Stimulated activated CD8-positive, alpha-beta memory T cell treated with anti-CD3 and anti-CD28 coated beads, Interleukin-15, amount 100 ng/mL, for 24 hours (primary cell): ENCODE measurements at places on chromosomes 13 and 19.

GRCh38 chr19:53982001-53982451 lies 9.4 kb upstream of the CACNG6 start:
- no peak for DNase-seq

GRCh38 chr19:49514151-49514550 lies 1.7 kb downstream of the FCGRT start:
- DNase-seq, result no peak

DNA sequence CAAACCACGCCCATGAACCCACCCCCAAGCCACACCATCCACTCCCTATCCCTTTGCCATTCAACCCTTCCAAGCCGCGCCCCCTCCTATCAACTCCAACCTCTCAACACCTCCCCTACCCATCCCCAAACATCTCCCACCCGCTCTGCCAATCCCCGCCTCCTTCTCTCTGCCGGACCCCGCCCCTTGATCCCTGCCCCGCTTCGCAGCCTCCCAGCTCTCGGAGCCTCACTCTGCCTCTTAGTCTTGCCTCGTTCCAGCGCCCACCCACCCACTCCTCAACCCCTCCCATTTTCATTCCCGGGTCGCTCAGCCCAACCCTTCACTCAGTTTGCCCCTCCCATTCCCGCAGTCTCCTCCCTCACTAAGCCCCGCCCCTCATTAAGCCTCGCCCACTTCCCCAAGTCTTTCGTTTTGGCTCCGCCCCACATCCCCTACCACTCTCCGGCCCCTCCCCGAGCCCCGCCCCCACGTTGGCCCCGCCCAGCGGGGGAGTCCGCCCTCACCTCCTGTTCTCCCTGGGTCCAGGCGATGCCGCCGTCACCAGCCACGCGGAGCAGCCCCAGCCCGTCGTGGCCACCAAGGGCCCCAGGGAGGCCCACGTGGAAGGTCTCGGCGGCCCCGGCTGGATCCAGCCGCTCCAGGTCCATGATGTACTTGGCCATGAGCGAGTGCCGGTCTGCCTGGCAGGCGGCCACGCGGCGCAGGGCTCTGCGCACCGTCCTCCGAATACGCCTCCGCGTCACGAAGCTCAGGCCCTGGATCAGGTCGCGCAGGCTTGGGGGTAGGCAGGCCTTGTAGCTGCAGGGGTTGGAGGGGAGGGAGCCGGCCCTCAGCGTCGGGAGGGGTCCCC lies 5.7 kb downstream of the JAK3 start:
- DNase-seq, result no peak

- no peak for DNase-seq
These were observed 159.1 kb downstream of the LMO7 start for GRCh38 chr13:75795274-75795673.

DNA sequence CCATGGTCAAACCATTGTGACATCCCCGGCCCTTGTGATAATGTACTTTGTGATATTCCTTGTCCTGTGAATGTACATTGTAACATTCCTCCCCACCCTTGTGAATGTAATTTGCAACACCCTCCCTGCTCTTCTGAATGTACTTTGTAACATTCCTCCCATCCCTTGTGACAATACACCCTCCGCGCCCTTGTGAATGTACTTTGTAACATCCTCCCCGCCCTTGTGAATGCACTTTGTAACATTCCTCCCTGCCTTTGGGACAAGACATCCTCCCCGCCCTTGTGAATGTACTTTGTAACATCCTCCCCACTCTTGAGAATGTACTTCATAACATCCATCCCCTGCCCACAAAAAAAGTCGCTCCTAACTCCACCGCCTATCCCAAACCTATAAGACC lies 17.1 kb downstream of the ZNF846 start:
- DNase-seq, result no peak

- no peak for DNase-seq
These were observed 5.4 kb downstream of the TYK2 start for GRCh38 chr19:10374931-10375330.
